ENCODE measurements at places on chromosomes 6 and 20.

DNA sequence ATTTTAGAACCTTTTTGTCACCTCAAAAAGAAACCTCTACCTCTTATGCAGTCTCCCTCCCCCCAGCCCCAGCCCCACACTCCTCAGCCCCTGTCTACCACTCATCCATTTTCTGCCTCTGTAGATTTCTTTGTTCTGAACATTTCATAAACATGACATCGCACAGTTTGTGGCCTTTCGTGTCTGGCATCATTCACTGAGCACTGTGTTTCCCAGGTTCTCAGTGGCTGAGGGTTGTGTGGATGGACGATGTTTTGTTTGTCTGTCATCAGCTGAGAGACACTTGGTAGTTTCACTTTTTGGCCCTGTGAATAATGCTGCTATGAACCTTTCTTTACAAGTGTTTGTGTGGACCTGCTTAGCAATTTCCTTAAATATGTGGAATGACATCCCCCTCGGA, 64.5 kb downstream of the FAM120B start:
- no peak for DNase-seq
- no peak overlapping the region for H3K27ac ChIP-seq
- H3K27me3 ChIP-seq = no peaks in the 10 kb centered on the region
- H3K36me3 ChIP-seq = peaks cover 33% of the 10 kb centered on the region
- no peaks in the 10 kb centered on the region for H3K4me1 ChIP-seq
- H3K4me3 ChIP-seq = no peak overlapping the region

DNA sequence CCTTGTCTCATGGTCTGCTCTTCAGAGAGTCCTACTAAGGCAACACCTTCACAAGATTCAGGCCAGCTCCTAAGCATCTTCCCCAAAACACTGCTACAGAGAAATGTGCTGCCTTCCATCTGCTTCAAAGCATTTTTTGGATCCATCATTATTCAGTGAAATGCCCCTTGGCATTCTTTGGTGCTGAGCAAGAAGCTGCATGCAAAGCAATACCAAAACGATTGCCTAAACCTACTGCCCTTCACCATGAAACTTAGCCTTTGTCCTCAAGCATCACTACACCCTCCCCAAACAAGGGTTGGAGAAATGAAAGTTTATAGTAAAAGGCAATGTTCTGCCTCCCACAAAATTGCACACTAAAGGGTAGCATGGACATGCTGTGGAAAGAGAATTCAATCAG, 93.5 kb downstream of the SNAP25 start:
- no peaks in the 10 kb centered on the region for H3K27me3 ChIP-seq
- no peak overlapping the region for H3K4me3 ChIP-seq
- no peaks in the 10 kb centered on the region for H3K4me1 ChIP-seq
- DNase-seq = no peak
- no peaks in the 10 kb centered on the region for H3K36me3 ChIP-seq

DNA sequence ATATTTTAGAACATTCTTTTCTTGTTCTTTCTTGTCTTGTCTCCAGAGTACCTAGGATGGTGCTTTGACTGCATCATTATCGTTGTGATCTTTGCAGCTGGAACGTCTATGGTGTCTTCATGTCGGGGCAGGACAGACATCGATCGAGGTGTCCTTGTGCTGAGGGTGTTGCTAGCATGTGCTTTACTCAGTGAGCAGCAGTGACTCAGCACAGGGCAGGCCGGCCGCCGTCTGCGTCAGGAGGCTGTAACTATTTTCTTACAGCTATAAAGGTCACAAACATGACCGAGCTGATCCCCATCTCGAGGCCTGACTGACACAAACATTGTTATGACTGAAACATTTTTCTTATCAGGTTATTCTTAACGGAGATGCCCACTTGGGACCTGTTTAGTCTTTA, 14.9 kb upstream of the CTCFL start:
- no peak for DNase-seq
- no peaks in the 10 kb centered on the region for H3K4me1 ChIP-seq
- H3K27ac ChIP-seq = no peak overlapping the region
- no peak overlapping the region for H3K4me3 ChIP-seq
- peaks cover 6% of the 10 kb centered on the region for H3K27me3 ChIP-seq

GRCh38 chr20:52601295-52601971, 370.7 kb upstream of the TSHZ2 start:
- H3K27me3 ChIP-seq = no peaks in the 10 kb centered on the region
- H3K4me3 ChIP-seq = no peak overlapping the region
- no peak overlapping the region for H3K27ac ChIP-seq
- no peaks in the 10 kb centered on the region for H3K36me3 ChIP-seq

DNA sequence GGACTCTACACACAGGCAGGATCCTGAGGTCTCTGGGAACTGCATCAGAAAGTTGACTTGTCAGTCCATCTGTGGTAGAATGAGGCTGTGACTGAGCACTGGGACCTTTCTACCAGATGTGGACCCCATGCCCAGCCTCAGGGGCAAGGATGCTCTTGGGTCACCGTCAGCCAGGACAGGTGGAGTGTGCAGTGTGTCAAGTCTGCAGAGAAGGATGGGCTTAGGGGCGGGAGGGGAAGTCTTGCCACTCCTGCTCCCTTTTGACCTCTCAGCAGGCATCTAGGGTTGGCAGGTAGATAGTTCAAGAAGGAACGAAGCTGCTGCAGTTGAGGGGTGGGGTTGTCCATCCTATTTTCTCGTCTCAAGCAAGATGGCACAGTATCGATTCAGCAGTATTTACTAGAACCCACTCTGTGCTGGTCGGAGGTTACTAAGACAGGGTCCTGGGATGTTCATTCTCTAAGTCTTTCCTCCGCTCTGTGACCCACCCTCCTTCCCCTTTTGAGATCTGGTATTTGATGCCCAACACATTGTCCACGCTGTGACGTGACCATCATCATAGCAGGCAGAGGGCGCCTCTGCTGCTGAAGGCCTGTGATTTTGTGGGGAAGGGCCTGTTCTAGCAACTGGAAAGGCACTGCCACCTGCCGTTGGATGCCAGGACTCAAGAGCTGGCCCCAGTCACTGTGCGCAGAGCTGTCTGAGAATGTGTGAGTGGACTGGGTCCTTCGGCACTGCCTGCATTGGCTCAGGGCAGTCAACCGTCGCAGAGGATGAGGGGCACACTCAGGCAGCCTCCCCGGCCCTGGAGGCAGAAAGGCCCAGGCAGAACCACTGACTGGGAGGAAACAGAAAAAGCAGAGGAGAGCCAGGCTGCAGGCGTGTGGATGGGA, 23.2 kb downstream of the RBCK1 start:
- H3K27ac ChIP-seq = no peak overlapping the region
- H3K4me1 ChIP-seq = no peaks in the 10 kb centered on the region
- no peaks in the 10 kb centered on the region for H3K27me3 ChIP-seq
- no peak overlapping the region for H3K4me3 ChIP-seq
- peaks cover 79% of the 10 kb centered on the region for H3K36me3 ChIP-seq
- DNase-seq = no peak

DNA sequence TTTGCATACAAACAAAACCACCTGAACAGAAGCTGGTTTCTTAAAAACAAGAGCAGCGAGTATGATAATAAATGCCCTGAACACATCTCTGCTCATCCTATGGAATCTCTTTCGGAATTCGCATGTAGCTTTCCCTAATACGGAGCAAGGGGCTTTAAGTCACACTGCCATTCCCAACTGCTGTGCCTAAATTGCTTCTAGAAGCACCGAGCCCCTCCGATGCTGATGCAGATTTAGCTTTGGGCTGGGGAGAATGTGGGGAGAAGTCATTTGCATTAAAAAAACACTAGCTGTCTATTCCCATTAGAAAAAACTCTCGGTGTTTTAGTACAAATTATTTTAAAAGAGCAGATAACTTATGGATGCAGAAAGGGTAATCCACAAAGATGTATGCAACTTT, 76.9 kb downstream of the CD83 start:
- H3K27ac ChIP-seq = no peak overlapping the region
- no peaks in the 10 kb centered on the region for H3K36me3 ChIP-seq
- H3K4me1 ChIP-seq = no peaks in the 10 kb centered on the region
- DNase-seq = no peak

DNA sequence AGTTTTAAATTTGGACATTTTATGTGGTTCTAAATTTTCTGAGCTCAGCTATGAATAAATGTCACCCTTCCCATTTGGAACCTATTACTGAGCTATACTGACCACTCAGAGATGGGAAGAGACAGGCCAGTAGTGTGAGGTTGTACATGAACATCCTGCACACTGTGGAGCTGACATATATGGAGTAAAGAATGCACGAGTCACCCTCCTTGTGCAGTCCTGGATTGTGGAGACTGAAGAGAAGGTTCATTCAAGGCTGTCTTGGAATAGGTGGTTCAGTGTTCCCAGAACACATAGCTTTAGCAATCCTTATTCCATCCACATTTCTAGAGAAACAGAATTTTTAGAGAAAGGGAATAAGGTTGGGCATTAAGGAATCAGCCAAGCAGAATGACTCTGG, 50.3 kb upstream of the OGFRL1 start:
- no peak overlapping the region for H3K4me3 ChIP-seq
- no peaks in the 10 kb centered on the region for H3K36me3 ChIP-seq
- H3K27ac ChIP-seq = no peak overlapping the region

DNA sequence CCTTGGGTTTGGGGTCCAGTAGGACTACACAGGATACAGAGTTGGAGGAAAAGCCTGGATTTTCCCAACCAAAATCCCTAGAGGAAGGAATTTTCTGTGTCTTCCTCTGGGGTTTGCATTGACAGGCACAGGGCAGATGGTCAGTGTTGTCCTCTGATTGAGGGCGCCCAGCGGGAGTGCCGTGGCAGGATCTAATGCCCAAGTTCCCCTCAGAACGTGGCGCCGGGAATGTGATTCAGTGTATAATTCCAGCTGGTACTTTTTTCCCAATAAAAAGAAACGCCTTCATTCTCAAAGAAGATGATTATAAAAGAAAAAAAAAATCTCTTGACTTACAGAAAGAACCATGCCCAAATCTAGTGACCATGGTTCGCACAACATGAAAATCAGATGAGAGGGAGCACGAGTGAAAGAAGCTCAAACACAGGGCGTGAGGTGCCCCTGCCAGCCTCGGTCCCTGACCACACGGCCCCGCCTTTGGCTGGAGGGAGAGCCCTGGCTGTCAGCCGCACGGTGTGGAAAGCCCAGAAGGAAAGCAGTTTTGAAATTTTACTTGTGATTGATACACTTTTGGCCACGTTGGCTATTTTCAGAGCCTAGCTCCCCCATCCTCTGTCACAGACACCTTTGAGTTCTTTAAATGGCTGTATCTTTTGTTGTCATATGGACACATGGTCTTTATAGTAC, 31.6 kb downstream of the VEGFA start:
- DNase-seq = no peak
- peaks cover 44% of the 10 kb centered on the region for H3K4me1 ChIP-seq
- no peaks in the 10 kb centered on the region for H3K36me3 ChIP-seq

GRCh38 chr6:145244349-145245100, 490.8 kb downstream of the EPM2A start:
- H3K27ac ChIP-seq = no peak overlapping the region
- no peak overlapping the region for H3K4me3 ChIP-seq
- no peaks in the 10 kb centered on the region for H3K4me1 ChIP-seq
- no peaks in the 10 kb centered on the region for H3K27me3 ChIP-seq

- peak overlapping the region; percentile 97 for H3K27ac ChIP-seq
- peaks cover 8% of the 10 kb centered on the region for H3K4me1 ChIP-seq
- peak overlapping the region; percentile 76 for H3K4me3 ChIP-seq
- peaks cover 7% of the 10 kb centered on the region for H3K36me3 ChIP-seq
- no peak for DNase-seq
These were observed 640 bp downstream of the SAYSD1 start for GRCh38 chr6:39114388-39114703.

- H3K27me3 ChIP-seq = no peaks in the 10 kb centered on the region
- no peak for DNase-seq
- H3K4me3 ChIP-seq = no peak overlapping the region
- no peak overlapping the region for H3K27ac ChIP-seq
These were observed 257.1 kb upstream of the ZFP64 start for GRCh38 chr20:52448513-52449232.

DNA sequence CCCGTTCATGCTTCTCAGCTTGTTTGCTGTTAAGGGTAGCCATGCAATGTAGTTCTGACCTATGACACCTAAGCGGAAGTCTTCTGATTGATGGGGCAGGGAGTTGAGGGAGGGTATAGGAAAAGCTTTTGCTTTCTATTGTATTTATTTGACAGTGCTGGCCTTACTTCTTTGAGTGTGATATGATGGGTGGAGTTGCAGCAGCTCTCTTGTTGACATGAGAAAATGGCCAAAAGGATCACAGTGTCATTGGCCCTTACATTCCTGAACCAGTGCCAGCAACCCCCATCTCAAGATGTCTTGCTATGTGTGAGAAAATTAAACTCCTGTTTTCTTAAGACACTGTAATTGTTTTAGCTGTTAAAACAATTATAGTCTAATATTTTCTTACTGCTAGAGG, 117.5 kb downstream of the SAMD5 start:
- no peak overlapping the region for H3K4me3 ChIP-seq
- H3K4me1 ChIP-seq = no peaks in the 10 kb centered on the region
- H3K36me3 ChIP-seq = no peaks in the 10 kb centered on the region
- no peaks in the 10 kb centered on the region for H3K27me3 ChIP-seq
- no peak for DNase-seq

DNA sequence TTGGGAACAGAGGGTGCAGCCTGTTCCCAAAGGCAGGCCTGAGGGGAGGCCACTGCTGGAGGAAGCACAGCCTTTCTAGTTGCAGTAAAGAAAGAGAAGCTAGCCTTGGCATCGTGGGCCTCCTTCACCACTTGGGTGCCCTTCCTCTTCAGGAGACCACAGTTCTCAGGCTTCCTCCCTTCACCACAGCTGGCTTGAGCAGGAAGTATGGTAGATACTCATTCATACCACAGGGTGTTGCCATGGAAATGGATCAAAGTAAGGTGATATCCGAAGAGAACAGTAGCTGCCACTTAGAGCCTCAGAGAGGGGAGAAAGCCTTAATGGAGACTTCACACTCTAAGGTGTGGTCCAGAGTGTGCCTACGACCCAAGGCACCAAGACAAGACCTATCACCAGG, 120.4 kb upstream of the RIPOR2 start:
- H3K4me1 ChIP-seq = no peaks in the 10 kb centered on the region
- no peaks in the 10 kb centered on the region for H3K27me3 ChIP-seq
- no peak overlapping the region for H3K4me3 ChIP-seq
- no peaks in the 10 kb centered on the region for H3K36me3 ChIP-seq

GRCh38 chr6:19669206-19669605, 168.0 kb upstream of the ID4 start:
- no peak overlapping the region for H3K4me3 ChIP-seq
- no peaks in the 10 kb centered on the region for H3K4me1 ChIP-seq
- no peaks in the 10 kb centered on the region for H3K27me3 ChIP-seq
- no peaks in the 10 kb centered on the region for H3K36me3 ChIP-seq

- H3K4me1 ChIP-seq = peaks cover 14% of the 10 kb centered on the region
- H3K4me3 ChIP-seq = no peak overlapping the region
- no peak for DNase-seq
- H3K36me3 ChIP-seq = no peaks in the 10 kb centered on the region
- H3K27me3 ChIP-seq = no peaks in the 10 kb centered on the region
These were observed 56.1 kb downstream of the FILIP1 start for GRCh38 chr6:75437421-75437891.

DNA sequence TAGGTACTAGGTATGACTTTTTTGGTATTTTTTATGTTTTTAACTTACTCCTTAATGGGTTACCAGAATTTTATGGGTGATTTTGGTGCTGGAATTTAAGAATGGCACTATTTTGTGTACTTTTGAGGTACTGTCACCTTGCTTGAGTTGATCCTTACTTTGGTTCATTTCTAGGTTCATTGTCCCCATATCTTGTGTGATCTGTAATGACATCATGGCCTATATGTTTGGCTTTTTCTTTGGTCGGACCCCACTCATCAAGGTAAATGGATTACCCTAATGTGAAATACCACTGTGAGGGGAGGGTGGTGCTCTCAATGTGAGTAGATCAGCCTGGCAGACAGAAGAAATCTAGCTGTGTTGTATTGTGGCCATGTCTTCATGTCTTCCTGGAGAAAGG, 57.9 kb downstream of the CDS2 start:
- H3K4me1 ChIP-seq = no peaks in the 10 kb centered on the region
- H3K27me3 ChIP-seq = no peaks in the 10 kb centered on the region
- no peak overlapping the region for H3K27ac ChIP-seq
- peaks cover 81% of the 10 kb centered on the region for H3K36me3 ChIP-seq
- no peak overlapping the region for H3K4me3 ChIP-seq
